ENCODE measurements at places on chromosomes 1 and 21.

DNA sequence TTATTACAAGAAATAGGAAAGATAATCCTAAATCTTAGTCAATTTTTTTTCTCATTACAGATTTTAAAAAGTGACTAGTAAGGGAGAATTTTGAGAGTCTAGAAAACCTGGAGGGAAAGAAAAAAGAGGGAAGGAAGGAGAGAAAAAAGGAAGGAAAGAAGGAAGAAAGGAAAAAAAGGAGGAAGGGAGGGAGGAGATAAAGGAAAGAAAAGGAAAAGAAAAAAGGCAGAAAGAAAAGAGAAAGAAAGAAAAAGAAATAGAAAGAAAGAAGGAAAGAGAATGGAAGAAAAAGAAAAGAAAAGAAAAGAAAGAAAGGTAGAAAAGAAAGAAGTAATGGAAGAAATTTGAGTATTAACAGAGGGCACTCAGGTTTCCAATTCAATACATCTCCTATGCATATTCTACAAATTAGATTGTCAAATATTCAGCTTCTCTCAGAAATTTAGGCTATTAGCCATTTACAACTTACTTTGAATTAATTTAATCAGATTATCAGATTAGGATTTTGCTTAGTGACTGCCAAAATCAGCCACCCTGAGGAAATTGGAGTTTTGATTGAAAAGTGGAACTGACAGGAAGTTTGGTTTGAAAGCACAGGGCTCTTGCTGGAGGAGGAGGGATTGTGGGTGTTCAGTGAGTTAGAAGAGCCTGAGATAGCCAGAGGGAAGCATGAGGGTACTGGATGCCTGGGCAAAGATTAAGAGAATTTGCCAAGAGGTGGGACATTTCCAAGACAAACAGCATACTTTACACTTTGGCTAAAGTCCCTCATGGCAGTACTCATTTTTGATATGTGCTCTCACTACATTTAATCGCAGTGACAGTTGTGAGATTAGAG lies 677.8 kb downstream of the USP25 start:
- no peak for DNase-seq

DNA sequence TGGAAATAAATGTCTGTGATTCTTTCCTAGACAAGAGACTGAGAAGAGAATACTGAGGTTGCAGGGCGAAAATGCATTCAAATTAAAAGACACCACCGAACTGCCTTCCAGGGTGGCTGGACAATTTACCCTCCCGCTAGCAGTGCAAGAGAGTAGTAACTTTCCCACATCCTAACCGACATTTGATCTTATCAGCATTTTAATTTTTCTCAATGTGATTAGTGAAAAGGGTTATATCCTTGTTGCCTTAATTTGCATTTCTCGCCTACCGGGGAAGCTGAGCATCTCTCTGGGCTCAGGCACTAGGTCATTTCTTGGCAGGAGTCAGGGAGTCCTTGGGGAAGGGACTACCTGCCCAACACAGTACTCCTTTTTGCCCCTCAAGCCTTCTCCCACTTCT lies 2.8 kb downstream of the TNFRSF8 start:
- DNase-seq: no peak

DNA sequence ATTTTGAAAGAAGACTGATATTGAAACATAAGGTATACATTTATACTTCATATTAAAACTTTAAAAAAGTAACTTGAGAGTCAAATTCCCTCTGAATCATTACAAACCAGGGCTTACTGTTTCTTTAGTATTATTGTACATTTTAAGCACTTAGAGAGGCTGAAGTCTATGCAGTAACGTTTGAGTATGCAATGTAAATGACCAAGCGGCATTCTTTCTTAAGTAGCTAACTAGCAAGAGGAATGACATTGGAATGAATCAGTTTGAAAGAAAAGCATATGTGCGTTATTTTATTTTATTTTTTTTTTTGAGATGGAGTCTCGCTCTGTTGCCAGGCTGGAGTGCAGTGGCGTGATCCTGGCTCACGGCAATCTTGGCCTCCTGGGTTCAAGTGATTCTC lies 24.3 kb downstream of the WNT2B start:
- peak; percentile 52 for DNase-seq

DNA sequence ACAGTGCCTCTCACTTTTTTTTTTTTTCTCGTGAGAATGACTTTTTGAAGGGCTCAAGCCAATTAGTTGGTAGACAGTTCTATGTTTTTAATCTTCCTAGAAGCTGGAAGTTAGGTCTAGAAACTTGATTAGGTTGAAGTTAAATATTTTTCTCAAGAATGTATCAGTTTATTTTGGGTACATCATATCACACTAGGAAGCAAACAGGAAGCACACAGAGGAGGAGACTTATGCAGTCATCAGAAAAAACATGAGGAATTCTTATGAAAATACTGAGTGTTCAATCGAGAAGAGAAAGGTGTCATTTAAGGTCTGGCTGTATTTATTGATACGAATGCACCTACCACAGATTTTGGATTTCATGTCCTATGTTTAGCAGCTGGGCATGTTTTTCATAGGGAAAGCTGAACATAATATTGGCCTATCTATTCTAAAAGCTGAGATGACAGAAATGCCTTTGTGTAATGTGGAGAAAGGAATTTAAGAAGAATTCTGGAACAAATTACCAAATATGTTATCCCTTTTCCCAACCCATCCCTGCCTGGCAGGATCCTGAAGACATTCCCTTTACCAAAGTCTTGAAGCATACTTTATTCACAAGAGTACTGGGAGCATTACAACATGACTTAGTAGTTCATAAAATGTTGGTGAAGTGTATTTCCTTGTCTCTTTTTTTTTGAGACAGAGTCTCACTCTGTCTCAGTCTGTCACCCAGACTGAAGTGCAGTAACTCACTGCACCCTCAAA lies 17.5 kb upstream of the ZFP69B start:
- DNase-seq: no peak

DNA sequence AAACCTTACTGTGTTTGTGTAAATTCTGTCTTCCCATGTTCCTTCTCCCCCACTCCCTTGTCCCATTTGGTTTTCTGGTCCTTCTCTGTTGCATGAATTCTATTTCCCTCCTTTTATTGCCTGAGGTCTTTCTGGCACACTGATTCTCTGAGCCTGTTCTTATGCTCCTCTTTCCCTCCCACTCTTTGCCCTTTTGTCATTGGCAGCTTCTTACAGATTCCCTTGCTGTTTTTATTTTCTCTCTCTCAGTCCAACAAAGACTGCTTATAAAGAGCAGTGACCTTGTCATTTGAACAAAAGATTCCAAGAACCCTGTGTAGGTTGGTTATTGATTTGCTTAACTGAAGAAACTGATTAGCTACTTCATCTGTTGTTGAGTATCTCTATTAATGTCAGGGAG lies 49.7 kb downstream of the GPR52 start:
- no peak for DNase-seq

DNA sequence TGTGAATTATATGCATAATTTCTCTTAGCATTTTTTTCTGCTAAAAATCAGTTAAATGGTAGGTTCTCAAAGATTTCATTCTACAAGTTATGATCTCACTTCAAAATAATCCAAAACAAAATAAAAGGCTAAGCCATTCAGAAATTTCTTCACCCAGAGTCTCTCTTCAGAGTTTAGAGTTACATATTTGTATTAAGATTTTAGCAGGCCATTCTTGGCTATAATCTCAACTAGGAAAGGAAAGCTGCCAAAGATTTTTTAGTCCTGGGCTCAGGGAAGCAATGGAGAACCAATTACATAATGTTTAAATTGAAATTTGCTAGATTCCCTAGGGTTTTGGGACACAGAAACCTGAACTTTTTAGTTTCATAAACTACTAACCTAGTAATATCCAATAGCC lies 245.0 kb downstream of the USH2A start:
- no peak for DNase-seq

- DNase-seq: no peak
These were observed 377.3 kb downstream of the SIPA1L2 start for GRCh38 chr1:232252546-232253118.

DNA sequence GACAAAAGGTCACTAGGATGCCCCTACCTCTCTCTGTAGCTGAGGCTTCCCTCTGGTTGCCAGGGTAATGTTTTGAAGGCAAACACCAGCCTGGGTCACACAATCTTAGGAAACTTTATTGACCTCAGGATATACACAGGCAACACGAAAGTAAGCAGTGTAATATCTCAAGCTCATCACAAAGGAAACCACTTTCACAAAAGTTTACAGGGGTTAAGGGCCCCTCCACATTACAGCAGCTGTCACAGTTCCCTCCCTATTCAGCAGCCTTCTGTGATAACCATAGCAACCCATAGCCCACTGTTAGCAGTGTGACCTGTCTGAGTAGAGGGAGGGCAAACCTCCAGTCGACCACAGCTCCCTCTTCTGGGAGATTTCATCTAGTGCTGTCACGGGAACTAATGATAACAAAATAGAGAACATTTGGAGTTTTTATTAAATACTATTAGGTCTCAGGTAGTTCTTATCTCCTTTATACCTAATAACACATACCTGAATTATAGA lies 149.8 kb downstream of the PTPRC start:
- peak; percentile 89 for DNase-seq

GRCh38 chr21:38260426-38260825 lies 3.6 kb downstream of the KCNJ15 start:
- no peak for DNase-seq

DNA sequence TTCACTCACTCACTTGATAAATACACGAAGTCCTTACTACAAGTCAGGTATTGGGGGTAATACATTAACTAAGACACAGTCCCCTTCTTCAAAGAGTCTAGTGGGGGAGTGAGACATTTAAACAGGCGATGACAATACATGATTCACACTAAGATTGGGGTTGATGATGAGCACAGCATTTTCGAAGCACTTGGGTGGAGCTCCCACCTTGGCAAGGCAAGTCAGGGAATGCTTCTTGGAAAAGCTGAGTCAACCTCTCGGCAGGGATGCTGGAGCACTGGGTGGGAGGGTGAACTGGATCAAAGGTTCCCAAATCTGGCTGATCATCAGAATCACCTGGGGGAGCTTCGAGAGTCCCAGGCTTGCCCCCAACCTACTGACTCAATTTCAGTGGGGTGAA lies 57.9 kb upstream of the ENAH start:
- peak; percentile 60 for DNase-seq

GRCh38 chr1:243316366-243316989 lies 60.6 kb downstream of the SDCCAG8 start:
- no peak for DNase-seq

- no peak for DNase-seq
These were observed 89.4 kb downstream of the PTPRU start for GRCh38 chr1:29325675-29326074.

GRCh38 chr1:228842094-228842775 lies 107.0 kb downstream of the RHOU start:
- peak; percentile 93 for DNase-seq

DNA sequence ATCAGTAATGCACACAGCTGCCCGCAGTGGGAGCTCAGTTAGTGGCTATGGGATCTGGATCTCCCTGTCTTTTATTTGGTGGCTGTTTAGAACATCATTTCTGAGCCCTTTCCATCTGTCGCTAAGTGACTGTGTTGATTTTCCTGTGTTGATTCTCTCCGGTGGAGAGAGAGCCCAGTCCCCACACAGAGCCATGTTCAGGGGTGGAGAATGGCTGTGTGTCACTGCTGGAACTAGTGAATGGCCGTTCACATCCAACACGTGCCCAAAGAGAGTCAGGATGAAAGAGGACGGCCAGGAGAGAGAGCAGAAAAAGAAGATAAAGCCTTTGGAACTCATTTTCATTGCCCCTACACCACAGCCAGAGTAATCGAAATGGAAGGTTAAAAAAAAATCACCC lies 76.2 kb downstream of the FBXO2 start:
- no peak for DNase-seq

DNA sequence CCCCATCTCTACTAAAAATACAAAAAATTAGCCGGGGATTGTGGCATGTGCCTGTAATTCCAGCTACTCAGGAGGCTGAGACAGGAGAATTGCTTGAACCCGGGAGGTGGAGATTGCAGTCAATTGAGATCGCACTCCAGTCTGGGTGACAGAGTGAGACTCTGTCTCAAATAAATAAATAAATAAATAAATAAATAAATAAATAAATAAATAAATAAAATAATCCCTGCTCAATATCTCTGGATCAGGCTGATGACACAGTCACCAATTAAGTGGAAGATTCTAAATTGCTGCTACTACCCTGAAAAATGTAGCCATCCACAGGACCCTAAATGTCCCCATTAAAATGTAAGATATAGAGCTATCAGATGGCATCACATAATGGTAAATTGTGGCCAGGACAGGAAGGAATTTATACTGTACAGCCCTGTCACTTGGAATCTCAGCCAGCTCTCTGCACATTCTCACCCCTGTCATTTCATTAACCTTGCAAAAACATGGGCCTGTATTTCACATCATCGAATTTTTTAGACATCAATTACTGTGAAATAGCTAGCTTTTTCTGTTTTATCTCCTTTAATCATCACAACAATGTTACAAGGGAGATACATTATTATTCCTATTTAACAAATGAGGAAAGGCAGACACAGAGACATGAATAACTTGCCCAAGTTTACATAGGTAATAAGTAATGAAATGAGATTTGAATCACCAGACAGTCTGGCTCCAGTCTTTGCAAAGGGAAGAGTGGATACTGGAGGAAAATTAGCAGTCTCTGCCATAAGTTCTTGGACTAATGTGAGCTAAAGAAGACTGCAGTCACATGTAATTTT lies 56.7 kb upstream of the NTPCR start:
- DNase-seq: no peak

DNA sequence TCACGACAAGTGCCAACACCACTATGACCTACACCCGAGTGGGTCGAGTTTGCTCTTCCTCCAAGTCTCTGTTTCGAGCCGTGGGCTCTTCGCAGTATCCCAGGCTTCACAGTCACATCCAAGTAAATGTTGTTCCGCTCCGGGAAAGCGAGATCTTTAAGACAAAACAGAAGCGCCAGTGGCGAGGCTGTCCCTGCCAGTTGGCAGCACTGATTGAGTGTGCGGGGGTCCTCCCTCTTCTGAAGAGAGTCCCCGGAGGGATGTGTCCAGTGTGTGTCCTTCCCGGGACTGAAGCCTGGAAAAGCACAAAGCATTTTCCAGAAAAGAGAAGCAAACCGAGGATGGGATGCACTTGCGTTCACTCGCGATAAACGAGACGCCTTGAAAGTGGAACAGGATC lies 158.9 kb downstream of the PRDM16 start:
- no peak for DNase-seq

DNA sequence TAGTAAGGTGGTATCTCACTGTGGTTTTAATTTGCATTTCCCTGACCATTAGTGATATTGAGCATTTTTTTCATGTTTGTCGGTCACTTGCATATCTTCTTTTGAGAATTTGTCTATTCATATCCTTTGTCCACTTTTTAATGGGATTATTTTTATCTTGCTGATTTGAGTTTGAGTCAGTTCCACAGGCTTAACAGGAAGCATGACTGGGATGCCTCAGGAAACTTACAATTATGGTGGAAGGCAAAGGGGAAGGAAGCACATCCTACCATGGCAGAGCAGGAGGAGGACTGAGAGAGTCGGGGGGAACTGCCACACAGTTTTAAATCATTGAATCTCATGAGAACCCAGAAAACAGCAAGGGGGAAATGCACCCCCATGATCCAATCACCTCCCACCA lies 51.1 kb downstream of the ODF2L start:
- no peak for DNase-seq

- no peak for DNase-seq
These were observed 14.1 kb upstream of the LMNA start for GRCh38 chr1:156100205-156100995.

- DNase-seq: no peak
These were observed 155.4 kb upstream of the KCND3 start for GRCh38 chr1:112144733-112145426.

GRCh38 chr1:29420202-29420601 lies 183.9 kb downstream of the PTPRU start:
- no peak for DNase-seq

All from mesendoderm (in vitro differentiated cells).